ENCODE measurements at places on chromosomes 6 and 20.

GRCh38 chr6:120875900-120876299 lies 458.4 kb downstream of the TBC1D32 start:
- no peak for DNase-seq

GRCh38 chr20:48523191-48523995 lies 304.4 kb downstream of the PREX1 start:
- peak; percentile 31 for DNase-seq

DNA sequence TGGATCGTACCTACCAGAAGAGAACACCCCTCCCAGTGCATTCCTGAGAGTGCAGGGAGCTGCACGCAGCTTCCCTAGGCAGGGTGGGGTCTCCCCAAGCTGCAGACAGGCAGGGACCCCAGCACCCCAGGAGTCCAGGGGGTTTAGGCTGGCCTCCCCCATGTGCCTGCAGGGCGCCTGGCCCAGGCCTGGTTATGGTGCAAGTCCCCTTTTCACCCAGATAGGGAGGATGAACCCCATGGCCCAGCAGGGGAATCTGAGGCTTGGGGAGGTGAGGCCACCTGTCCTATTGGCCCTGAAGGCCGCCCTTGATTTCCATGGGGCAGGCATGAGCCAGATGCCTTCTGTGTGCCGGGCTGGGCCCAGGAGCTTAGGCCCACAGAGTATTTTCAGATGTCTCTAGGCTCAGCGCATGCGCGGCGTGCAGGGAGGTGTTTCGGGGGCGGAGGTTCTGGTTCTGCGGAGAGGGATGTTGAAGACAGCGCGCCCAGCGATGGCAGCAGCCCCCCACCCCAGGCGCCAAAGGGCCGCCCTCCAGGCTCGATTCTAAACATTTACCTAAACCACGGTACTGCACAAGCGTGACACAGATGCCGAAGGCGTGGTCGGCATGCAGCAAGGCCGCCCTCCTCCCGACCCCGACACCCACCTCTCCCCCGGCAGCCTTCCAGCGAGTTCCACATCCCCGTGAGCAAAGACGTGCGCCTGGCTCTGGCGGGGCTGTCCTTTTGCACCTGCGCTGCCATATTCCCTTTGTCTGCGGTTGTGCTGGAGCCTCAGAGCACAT lies 29.4 kb downstream of the COL20A1 start:
- DNase-seq = no peak

GRCh38 chr6:16296061-16296670 lies 57.8 kb downstream of the GMPR start:
- no peak for DNase-seq

- DNase-seq = no peak
Observed at GRCh38 chr6:38578075-38578474, 61.7 kb downstream of the BTBD9 start.

DNA sequence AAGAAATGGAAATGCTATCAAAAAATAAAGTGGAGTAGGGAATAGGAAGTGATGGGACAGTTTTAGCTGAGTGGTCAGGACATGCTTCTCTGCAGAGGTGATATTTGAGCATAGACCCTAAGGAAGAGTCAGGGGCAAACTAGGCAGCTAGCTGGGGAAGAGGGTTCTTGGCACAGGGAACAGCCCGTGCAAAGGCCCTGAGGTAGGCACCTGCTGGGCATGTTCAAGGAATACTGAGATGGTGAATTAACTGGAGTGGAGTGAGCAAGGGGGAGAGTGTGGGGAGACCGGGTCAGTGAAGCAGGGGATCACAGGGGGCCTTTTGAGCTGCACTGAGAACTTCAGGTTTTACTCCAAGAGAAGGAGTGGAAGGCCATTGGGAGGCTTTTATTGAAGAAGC lies 7.5 kb upstream of the SIRPA start:
- no peak for DNase-seq

- DNase-seq = no peak
Observed at GRCh38 chr6:146470091-146470770, 73.4 kb upstream of the RAB32 start.

- DNase-seq = peak; percentile 89
Observed at GRCh38 chr20:50987493-50988210, 29.0 kb downstream of the MOCS3 start.

- DNase-seq = peak; percentile 89
Observed at GRCh38 chr6:6751619-6752023, 163.1 kb downstream of the LY86 start.

- DNase-seq = no peak
Observed at GRCh38 chr6:125354649-125355048, 52.9 kb upstream of the HDDC2 start.

DNA sequence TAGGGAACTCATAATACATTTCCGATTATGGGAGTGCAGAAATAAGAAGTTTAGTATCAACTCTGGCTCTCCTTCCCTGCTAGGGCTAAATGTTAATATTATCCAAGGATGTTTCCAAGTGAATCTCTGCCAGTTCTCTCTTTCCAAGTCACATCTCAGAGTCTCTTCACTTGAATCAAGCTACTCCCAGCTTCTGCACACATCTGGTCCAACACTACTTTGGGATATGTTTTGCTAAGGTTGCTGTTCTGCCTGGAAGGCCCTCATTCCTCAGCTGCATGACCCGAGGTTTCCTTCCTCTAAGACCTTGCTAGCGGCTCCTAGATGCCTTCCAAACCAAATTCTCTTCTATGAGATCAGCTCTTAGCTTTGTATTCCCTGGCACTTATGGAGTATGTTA lies 331.8 kb downstream of the GJA1 start:
- DNase-seq = no peak

- DNase-seq = no peak
Observed at GRCh38 chr6:91075244-91075976, 488.5 kb upstream of the MAP3K7 start.

DNA sequence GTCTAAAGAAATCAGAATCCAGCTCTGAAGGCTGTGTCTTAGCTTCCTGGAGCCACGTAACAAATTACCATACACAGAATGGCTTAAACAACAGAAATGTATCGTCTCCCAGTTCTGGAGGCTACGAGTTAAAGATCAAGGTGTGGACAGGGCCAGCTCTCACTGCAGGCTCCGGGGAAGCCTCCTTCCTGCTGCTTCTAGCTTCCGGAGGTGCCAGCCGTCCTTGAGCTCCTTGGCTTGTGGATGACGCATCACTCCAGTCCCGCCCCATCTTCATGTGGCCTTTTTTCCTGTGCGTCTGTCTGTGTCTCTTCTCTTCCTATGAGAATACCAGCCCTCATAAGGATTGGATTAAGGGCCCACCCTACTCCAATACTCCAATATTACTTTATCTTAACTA lies 319.1 kb upstream of the QKI start:
- DNase-seq = no peak

DNA sequence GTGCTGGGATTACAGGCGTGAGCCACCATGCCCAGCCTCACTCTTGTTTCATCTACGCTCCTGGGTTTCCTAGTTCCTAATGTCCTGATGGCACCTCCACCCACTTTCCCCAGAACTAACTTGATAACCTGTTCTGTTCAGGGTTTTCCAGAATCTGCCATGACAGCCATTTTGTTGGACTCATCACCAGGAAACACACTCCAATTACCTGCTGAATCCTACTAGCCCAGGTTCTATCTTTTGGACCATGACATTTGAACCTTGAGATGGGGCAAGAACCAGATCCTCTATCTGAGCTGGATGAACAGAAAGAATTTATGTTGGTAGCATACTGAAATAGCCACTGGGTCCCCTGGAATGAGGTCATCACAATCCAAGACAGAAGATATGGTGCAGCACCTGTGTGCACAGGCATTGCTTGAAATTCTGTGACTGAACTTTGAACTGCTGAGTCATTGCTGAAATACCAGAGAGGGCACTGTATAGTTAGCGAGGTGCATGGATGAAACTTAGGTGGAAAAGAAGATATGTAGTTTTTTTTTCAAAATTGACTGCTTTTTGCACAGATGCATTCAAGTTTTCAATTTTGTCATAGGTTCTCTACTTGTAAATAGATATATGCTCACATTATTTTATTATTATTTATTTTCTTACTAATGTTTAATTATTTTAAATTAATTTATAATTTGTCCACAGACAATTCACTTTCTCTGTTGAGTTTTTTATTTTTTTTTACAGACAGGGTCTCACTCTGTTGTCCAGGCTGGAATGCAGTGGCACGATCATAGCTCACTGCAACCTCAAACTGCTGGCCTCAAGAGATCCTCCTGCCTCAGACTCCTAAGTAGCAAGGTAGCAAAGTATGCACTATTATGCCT lies 42.8 kb upstream of the TASP1 start:
- no peak for DNase-seq

DNA sequence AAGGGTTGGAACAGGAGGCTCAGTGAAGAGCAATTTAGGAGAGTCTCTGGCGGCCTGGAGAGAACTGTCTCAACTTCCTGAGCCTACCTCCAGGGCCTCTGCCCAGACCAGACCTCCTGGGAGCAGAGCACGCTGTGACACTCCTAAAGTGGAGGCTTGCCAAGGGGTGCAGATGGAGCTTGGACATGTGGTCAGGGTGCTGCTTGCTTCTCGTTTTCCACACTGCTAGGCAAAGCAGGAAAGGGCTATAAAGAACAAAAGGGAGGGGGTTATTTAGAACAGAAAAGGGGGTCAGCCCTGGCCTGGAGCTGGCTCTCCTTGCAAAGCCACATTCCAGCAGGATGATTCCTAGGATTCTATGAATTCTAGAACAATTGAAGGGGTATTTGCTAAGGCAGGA lies 145.7 kb upstream of the GGTLC1 start:
- no peak for DNase-seq

DNA sequence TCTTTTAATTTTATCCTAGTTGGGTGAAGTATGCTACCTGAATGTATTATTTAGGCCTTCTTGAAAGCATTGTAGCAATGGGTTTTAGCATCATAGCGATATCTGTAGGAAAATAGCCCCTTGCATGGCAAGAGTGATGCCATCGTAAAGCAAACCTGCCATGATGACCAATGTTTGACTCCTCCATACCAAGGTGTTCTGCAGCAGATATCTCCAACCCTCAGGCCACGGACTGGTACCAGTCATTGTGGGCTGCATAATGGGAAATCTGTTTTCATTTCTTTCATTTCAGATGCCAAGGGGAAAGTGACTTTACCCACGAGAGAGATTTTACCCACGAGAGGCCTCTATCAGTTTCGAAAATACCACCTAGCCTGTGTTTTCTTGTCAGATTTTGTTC lies 6.2 kb downstream of the TXLNB start:
- DNase-seq = no peak

DNA sequence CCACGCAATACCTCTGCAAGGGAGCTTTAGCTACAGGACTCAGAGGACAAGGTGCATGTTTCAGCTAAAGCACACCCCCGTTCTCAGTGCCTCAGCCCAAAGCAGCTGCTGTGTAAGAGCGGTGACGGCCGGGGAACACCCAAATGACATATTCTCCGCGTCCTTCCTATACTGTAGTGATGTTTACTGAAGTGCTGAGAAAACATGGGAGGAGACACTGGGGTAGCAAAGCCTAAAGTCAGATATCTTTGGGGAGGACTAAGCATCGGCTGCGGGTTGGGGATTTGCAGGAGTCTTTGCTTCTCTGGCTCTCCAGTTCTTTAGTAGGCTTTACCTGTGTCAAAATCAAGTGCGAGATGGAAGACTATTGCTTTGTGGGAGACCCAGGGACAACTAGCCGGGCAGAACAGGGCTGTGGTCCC lies 1.7 kb downstream of the SLC22A23 start:
- peak; percentile 5 for DNase-seq

- DNase-seq = no peak
Observed at GRCh38 chr6:139820210-139820609, 445.8 kb upstream of the CITED2 start.

DNA sequence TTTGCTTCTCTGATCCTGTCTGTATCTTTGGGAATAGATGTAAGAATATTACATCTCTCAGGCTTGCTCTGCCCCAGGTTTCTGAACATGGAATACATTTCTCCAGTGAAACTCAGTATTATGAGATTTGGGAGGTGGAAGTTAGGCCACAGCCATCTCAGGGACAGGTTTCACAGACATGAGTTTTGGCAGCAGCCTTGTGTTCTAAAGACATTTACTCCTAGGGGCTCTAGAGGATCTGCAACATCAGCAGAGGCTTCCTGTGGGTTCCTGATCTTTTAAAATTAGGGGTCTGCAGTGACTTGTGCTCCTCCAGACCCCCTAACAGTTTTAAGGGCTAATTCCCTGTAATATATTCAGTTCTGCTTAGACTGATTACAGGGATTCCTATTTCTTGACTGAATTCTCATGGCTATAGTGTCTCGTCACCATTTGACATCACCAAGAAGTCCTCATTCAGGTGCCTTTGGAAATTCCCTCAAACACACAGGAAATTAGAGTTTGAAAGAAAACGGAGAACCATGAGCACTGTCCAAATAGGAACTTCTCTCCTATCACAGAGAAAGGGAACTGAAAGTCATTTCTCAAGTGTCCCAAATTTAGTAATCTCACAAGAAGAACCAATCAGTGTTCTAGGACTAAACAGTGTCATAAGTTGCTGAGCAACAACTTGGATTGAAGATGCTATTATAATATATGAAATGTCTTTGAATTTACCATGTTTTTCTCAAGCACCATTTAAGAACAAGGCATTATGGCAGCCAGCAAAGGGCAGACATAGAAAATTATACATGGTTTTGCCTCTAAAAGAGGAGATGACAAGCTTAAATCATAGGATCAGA lies 2.5 kb upstream of the HLA-DRA start:
- DNase-seq = peak; percentile 73

DNA sequence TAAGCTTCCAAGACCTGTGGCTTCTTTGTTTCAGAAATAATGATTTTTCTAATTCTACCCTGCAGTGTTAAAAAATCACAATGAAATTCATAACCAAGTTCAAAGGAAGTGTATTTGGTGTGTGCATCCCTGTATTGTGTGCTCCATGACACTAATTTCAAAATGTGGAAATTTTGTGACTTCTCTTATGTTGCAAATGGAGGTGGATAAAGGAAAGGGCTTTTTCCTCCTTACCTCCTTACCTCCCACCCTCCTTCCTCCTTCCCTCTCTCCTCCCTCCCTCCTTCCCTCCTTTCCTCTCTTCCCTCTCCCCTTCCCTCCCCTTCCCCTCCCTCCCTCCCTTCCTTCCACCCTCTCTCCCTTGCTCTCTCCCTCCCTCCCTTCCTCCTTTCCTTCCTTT lies 10.5 kb downstream of the CDH4 start:
- DNase-seq = no peak

DNA sequence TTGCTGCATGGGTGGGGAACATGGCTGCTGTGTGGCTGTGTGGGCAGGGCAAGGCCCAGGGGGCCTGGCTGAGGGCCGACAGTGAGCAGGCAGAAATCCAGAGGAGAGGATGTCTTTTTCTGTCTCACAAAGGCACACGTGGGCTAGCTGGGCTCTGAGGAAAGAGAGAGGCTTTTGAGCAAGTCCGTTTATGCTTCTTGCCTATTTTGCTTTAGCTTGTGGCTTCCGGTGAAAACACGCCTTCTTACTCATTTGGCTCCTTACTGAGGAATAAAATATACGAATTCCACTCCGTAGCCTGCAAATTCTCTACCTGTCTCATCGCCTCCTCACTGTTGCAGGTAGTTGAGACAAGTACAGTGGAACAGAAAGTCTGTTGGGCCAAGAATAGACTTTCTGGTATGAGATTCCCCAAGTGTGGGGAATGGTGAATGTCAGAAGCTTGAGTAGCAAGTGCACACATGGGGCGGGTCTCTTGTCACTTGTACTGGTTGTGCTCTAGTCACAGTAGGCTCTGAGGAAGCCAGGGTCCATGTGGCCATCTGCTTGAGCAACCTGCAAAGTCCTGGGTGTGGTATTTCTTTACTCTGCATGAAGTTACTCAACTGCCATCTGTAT lies 28.4 kb downstream of the WRNIP1 start:
- DNase-seq = no peak

Measured in KBM-7 (cell line).